ENCODE measurements at places on chromosomes 16 and 17. TPM values are rescaled to one million over a fixed set of nuclear protein-coding genes. Genes with fewer than 3 reads are reported as not detected.

The NCBP3 gene
- total RNA-seq, result 10.8 TPM

The OR1D5 gene
- total RNA-seq, result not detected

- DNase-seq, result peak; percentile 53
These were observed 4.8 kb upstream of the MT2A start for GRCh38 chr16:56603589-56603988.

The RTN4RL1 gene
- under 0.01 TPM for total RNA-seq

- DNase-seq, result no peak
These were observed 710.1 kb downstream of the MAF start for GRCh38 chr16:78890373-78890895.

The ARHGDIG gene
- total RNA-seq, result 0.36 TPM

The PKMYT1 gene
- 2.8 TPM for total RNA-seq

- DNase-seq, result peak; percentile 55
These were observed 2.1 kb downstream of the HES7 start for GRCh38 chr17:8121681-8122421.

DNA sequence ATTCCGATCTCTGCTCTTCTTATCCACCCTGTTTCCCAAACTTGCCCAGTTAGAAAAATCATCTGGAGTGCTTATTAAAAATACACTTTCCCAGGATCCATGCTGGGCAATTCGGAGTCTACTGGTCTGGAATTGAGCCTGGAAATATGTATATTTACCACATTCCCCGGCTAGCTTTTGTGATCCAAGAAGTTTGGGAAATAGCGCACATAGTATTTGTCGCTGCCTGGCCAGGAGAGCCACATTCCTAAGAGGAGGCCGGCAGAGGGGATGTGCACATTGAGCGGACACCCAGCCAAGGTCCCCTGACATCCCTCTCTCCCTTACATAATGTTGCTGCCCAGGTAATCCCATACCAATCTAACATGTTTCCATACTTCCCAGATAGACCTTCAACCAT lies 62.1 kb upstream of the TMEM97 start:
- DNase-seq, result no peak

The ACSM5 gene
- not detected for total RNA-seq

The GGNBP2 gene
- total RNA-seq, result 40.7 TPM

DNA sequence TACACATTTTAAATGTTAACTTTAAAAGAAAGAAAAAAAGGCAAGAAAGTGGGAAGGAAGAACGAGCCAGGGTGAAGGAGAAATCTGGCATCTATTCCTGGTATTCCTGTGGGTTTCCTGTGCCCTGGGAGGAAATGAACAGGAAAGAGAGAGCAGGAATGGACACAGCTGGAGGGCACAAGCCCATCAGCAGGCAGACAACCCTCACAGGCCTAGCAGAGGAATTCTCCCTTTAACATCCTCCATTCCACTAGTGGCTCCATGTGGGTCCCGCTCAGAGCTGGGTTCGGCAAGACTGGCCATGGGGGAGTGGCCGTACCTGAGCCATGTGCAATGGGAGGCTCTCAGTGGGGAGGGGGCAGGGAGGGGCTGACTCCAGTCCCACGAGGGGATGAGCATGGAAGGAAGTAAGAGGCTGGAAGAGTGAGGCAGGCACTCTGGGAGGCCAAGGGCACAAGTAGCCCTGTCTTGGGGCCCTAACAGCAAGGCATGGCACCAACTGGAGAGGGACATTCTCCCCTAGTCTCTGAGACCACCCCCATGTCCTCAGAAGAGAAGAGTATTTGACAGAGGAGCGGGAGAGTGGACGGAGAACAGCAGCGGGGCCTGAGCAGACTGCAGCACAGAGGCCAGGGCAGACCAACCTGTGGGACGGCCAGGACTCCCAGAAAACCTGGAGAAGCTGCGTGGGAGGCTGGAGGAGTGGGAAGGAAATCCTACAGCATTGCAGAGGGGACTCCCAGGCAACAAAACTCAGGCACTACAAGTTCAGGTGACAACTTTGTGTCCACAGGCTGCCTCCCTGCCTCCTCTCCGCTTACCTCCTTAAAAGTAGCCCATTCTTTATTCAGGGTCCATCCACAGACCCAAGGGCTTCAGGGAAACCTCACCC lies 30.2 kb downstream of the TK2 start:
- DNase-seq, result no peak

- DNase-seq, result no peak
These were observed 24.6 kb downstream of the CNGB1 start for GRCh38 chr16:57946181-57946801.

DNA sequence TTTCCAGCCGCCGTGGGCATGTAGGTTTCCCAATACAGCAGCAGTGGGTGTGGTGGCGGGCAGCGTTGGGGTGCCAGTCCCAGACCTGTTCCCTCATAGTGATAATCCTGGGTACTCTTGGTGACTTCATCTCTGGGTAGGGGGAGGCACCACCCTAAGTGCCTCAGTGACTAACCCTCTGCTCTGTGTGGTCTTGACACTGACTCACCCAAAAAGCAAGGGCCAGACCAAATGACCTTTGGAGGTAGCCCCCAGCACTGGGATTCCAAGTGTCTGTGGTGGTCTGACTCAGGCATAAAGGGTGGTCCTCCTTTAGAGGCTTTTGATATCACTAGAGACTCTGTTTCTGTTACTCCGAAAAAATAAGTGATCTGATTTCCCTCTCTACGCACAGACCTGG lies 908 bp downstream of the CALB2 start:
- DNase-seq, result no peak

DNA sequence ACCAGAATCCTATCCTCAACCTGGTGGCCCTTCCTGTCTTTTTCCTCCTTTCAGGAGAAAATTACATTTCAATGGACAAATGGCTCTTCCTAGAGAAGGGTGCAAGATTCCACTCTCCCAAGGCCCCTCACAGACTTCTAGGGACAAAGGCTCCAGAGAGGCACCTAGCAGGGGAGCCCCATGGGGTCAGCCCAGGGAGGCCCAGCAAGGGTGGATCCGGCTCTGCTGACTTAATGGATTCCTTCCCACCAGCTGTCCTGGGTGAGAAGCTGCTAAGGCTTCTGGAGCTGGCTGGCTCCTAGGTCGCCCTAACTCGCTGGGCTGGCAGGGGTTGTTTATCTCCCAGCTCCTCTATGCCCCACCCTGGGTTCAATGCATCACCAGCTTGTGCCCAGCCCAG lies 152.4 kb downstream of the ZNF423 start:
- DNase-seq, result no peak

The ASPA gene
- total RNA-seq, result not detected

DNA sequence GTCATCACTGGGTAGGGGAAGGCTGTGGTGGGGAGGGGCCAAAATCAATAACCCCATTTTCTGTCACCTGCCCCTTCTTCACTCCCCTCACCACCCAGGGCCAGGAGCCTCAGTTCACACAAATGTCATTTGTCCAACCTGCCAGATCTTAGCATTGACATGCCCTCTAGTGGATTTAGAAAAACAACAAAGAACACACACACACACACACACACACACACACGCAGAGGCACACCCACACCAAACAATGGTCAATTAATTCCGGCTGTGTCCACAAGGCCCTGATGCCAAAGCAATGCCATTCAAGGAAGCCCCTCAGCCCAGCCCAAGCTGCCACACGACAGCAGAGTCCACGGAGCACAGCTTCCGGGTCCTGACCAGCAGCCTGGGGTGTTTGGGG lies 68.4 kb downstream of the NOG start:
- no peak for DNase-seq

- DNase-seq, result no peak
These were observed 241.3 kb upstream of the ZFHX3 start for GRCh38 chr16:73289232-73289631.

DNA sequence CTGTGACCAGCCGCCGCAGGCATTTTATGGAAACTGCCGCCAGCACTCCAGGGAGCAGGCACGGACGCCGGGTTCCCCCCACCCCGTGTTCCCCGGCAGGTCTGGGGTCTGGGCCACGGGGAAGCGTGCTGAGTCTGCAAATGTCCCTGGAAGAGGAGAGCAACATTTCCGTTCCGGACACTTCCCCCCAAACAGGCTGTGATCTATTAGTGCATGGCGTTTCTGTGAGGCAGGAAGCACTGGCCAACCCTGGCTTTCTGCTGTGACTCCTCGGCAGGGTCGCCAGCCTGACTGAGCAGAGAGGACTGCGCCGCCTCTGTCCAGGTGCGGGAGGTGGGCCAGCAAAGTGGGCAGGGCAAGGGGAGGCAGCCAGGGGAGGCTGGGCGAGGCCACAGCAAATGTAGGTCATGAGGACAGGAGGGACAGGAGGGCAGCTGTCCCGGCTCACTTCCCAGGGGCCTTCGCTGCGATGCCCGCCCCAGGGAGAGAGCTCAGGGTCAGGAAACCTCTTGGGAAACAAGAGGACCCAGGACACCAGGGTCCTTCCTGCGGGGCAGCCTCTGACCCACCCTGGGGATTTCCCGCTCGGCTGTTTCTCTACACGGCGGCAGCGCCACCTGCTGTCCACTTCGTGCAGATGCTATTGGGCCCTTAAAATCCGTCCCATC lies 9.5 kb downstream of the FOXF1 start:
- DNase-seq, result peak; percentile 77

The KRT222 gene
- not detected for total RNA-seq

The PLEKHM1 gene
- 4.7 TPM for total RNA-seq

DNA sequence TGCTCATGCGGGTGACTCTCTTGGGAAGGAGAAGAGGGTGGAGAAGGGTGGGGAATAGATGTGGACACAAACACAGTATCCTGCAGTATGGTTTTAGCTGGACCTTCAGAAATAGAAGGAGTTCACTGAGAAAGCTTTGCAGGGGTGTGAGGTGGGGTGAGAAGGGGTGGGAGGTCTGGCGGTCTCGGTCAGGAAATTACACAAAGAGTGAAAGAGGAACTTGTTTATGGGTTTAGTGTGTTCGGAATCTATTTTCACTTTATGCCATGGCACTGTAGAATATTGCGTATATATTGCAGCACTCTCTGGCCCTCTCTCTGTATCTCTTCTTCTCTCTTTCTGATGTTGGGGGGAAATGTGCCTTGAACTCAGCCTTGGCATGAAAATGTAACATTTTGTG lies 148.2 kb upstream of the GOT2 start:
- no peak for DNase-seq

The GNAO1 gene
- total RNA-seq, result not detected

- DNase-seq, result no peak
These were observed 27.9 kb downstream of the MBTD1 start for GRCh38 chr17:51231999-51232398.

DNA sequence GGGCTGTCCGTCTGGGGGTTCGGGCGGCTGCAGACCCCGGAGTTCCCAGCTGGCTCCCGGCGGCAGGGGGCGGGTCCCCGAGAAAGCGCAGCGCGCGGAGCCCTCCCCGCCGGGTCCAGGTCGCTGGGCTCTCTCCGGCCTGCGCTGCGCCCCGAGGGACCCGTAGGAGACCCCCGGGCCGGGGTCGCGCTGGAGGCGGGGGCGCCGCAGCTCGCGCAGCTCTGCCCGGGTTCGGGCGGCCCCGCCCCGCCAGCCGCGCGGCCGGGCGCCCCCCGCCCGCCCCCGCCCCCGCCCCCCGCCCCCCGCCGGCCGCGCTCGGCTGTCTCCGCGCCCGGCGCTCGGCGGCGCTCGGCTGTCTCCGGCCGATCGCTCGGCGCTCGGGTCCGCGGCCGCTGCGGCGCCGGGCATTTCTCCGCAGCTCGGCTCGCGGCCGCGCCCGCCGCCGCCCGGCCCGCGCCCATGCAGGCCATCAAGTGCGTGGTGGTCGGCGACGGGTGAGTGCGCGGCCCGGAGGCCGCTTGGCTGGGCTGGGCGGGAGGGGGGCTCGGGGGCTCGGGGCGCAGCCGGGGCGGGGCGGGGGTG lies at the start of gene RAC3:
Gene RAC3, plus strand, starts transcription at position 376 of the 582 bp plus-strand sequence. Its CDS starts 84 bp downstream, at position 460.
- peak; percentile 11 for DNase-seq

DNA sequence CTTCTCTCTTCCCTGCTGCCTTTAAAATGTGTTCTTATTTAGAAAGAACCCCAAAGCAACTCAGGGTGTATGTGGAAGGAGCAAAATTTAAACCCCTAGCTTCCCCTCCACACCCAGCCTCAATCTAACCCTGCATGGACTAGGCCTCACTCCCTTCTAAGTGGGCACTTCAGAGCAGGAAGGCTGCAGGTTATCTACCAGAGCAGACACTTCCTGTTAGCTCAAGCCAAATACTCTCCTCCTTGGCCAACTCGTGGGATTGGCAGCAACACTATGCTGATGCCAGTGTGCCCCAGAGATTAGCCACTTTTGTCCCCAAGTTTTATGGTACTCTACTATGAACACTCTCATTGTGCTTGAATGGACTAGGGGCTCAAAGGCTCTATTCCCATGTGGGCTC lies 35.6 kb downstream of the CCDC42 start:
- no peak for DNase-seq

- DNase-seq, result no peak
These were observed 37.1 kb upstream of the TEKT1 start for GRCh38 chr17:6868582-6868981.

The ZNF18 gene
- 11.7 TPM for total RNA-seq

GRCh38 chr17:41498276-41498675 lies 7.1 kb downstream of the KRT13 start:
- DNase-seq, result no peak

GRCh38 chr16:50038286-50038685 lies 13.3 kb downstream of the CNEP1R1 start:
- no peak for DNase-seq

DNA sequence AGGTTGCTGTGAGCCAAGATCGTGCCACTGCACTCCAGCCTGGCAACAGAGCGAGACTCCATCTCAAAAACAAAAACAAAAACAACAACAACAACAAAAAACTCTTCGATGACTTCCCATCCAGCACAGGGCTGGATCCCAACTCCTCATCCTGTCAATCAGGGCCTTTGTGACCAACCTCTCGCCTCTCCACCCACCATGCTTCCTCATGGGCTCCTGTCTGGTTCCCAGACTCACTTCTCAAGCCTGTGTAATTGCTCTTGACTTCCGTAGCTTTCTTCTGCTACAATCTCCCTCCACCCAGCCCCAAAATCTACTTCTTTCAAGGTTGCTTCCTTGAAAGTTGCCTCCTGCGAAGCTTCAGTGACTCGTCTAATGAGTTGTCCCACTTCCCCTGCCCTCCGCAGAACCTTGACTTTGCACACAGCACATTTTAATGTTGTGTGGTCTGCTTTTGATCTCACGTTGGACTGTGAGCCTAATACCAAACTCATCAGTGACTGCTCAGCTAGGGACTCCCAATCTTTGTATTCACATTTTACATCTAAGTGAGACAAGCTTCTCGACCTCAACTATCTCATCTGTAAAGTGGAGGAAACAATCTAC lies 936 bp upstream of the RASL10B start:
- DNase-seq, result no peak

- DNase-seq, result peak; percentile 53
These were observed at the start of gene CEP112 for GRCh38 chr17:66191593-66192377. TSS of gene CEP112 (minus strand) at chr17:66192133.

GRCh38 chr17:75325827-75326225 lies 36.6 kb upstream of the SLC25A19 start:
- peak; percentile 35 for DNase-seq

The FOXN1 gene
- not detected for total RNA-seq

- DNase-seq, result no peak
These were observed 133.2 kb downstream of the CBLN1 start for GRCh38 chr16:49148410-49148809.
